ENCODE measurements at places on chromosomes 5 and 9.

- DNase-seq: no peak
Observed at GRCh38 chr5:96986450-96986849, 50.6 kb downstream of the LNPEP start.

- peak; percentile 23 for DNase-seq
Observed at GRCh38 chr5:56737002-56737621, 78.2 kb upstream of the MAP3K1 start.

DNA sequence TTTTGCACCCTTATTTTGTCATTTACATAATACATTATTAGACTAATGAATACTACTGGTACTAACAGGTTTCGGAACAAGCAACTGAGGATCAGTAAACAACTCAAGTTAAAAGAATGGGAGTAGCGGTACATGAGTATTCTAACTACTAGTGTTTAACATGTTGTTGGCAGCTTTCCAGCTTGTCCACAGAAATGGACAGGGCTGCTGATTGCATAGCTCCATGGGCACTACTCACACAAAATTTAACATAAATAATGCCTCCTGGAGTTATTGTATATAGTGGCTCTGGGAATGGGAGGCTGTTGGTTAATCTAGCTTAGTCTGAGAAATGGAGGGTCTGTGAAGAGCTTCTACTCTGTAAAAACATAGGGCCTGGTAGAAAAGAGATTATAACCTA is 6.7 kb downstream of the NCBP1 start:
- no peak for DNase-seq

GRCh38 chr9:130765137-130766020 is 69.7 kb upstream of the ABL1 start:
- no peak for DNase-seq

DNA sequence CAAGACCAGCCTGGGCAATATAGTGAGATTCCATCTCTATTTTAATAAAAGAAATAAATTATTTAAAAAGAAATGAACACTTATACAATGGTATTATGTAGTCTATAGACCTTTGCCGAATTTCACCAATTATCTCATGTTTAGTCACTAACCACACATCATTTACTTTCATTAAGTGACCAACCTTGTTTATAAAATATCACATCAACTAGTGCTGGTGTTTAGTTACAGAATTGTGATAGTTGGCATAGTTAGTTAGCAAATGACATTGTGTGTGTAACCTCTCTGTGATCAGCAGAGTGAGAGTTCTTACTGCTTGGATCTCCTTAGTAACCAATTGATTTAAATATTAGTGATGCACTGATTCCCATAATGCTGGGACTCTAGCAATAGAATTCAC is 71.8 kb downstream of the PRR16 start:
- DNase-seq: no peak

GRCh38 chr9:70902692-70903131 is 218.7 kb downstream of the TRPM3 start:
- DNase-seq: no peak

DNA sequence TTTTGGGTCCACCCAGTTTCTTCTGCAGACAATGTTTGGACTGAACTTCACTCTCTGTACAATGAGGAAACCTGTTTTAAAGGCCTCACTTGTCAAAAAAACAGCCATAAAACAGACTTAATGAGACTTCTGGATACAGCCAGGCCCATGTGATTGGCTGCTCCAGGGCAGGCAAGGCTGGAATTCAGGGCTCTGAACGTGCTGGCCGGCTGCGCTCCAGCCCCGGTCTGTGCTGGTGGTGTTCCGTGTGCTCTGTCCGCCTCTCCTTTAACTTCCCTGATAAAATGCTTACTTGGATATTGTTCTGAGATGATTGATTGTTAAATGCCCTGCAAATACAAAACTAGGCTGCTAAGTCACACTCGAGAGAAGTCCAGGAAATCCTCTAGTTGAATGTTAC is 131.2 kb upstream of the KLF4 start:
- no peak for DNase-seq

DNA sequence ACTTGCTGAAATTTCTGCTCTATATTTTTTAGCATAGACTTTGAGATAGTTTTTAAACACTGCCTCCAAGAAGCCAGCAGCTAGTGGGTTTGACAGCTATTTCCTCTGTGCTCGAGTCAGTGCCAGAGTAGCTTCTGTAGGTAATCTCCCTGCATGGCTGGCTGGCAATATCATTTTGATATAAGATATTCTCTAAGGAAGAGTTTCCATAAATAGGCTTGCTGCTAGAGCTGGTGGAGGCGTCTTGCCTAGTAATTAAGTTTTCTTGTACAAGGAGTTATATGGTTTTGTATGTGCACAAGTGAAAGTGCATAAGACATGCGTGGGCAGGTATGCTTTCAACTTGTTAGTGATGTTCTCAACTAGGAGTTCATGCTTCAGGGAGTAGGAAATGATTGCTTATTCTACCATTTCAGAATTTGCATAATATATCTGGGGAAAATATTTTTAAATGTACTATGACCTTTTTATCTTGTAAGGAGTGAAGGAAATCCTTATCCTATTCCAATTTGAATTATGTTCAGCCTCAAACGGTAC is 74.1 kb upstream of the CCL21 start:
- DNase-seq: no peak

GRCh38 chr9:130382636-130383349 is 62.0 kb upstream of the ASS1 start:
- DNase-seq: no peak

- no peak for DNase-seq
Observed at GRCh38 chr9:99635032-99635431, 186.7 kb upstream of the NR4A3 start.

GRCh38 chr9:114271556-114272510 is 51.1 kb upstream of the ORM1 start:
- DNase-seq: peak; percentile 37

GRCh38 chr9:134039386-134040175 is 14.3 kb downstream of the BRD3OS start:
- no peak for DNase-seq

DNA sequence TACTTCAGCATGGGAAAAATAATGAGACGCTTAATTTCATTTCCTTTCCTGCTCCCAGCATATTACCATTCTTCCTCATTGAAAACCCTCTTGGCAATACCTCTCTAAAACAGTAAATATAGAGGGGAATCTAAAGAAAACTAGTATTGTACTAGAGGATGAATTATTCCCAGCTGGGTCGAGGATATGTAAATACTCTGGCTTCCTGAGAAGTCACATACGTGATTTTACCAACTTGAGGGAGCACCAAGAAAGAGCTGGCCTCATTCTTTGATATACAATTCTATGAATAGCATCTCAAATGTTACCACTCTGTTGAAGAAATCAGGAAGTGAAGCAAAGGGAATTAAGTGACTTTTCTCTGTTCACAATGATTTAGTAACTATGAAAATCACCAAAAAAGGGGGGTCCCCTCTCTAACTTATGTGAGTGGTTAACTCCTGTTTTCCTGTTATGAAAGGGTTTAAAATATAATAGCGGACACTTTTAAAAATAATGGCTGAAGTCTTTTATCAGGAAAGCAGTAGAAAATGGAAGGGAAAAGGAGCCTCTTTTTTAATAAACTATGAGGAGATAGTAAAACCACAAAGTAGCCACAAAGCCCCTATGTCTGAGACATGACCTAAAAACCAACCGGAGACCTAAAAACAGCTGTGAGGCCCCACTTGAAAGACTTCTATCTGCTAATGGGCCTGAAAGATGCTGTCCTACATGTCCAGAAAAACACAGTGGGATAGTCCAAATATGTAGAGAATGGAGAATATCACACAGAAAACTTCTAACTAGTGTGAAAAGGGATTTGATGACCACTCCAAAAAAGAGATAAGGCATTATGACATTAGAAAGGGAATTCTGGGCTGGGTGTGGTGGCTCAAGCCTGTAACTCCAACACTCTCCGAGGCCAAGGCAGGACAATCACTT is 42.6 kb downstream of the LPAR1 start:
- DNase-seq: no peak

GRCh38 chr9:90219548-90220118 is 423.0 kb downstream of the DIRAS2 start:
- peak; percentile 4 for DNase-seq

GRCh38 chr9:101639311-101639710 is 44.5 kb upstream of the PPP3R2 start:
- no peak for DNase-seq

DNA sequence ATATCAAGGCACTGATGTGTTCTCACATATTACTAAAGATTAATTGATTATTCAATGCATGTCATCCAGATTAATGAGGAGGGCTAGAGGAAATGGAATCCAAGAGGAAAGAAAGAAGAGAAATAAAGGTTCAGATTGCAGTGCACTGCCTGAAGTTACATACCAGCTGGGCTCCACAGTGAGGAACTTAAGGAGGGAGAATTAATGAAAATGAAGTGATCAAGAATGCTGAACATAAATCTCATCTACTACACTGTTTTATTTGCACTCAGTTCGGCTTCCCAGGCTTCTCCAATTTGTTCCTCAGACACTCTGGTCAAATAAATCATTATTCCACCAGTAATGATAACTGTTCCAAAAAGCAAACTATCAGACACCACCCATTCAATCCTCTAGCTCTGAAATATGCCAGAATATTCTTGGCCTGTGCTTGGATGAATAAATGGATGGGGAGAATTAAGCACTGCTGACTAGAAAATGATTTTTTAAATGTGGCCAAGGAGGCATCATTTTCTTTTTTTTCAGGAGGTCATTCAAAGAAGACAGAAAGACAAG is 88.6 kb upstream of the FBN2 start:
- no peak for DNase-seq

- no peak for DNase-seq
Observed at GRCh38 chr9:126417043-126417442, 90.4 kb downstream of the MVB12B start.

DNA sequence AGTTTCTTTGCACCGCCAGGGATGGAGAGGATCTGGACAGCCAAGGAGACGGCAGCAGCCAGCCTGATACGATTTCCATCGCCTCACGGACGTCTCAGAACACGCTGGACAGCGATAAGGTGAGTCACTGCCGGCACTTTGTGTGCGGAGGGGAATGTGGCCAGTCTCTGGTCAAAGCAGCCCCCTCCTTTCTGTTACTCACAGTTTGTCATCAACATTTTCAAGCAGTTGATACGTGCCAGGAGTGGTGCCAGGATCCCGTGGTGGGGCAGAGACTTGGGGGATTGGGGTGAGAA is 175.1 kb upstream of the OTULINL start:
- no peak for DNase-seq

DNA sequence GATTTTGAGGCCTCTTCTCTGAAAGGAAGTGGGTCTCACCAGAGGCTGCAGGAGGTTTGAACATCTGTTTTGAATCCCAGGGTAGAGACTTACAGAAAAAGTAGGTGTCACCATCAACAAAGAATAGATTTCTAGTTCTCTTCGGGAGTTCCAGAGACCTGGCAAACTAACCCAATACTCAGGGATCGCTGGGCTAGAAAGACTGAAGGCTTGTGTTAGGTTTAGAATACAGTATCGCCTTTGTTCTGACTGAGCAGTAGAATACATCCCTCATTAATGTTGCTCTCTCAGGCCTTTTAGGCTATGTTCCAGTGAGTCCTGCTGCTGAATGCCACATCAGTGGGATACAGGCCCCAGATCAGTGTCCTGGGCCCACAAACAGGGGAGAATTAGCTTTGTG is 27.2 kb downstream of the RUSC2 start:
- DNase-seq: peak; percentile 17

DNA sequence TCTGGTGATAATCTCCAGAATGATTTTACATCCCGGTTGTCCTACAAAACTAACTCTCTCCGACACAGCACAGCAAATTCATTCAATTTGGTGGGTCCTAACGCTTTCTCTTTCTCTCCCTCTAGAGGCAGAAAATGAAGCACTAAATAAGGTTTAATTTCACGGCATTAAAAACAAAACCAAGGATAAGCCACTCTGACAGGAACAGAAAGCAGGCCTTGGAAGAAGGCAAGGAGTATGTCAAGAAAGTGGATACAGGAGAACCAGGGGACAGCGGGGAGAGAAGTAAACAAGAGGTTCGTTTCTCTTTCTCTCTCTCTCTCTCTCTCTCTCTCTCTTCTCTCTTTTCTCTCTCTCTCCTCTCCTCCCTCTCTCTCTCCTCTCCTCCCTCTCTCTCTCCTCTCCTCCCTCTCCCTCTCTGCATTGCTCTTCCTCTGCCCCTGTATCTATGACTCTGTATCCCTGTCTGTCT is 49.8 kb downstream of the EBF1 start:
- no peak for DNase-seq

GRCh38 chr9:112887381-112887780 is 3.3 kb downstream of the SLC46A2 start:
- DNase-seq: no peak

DNA sequence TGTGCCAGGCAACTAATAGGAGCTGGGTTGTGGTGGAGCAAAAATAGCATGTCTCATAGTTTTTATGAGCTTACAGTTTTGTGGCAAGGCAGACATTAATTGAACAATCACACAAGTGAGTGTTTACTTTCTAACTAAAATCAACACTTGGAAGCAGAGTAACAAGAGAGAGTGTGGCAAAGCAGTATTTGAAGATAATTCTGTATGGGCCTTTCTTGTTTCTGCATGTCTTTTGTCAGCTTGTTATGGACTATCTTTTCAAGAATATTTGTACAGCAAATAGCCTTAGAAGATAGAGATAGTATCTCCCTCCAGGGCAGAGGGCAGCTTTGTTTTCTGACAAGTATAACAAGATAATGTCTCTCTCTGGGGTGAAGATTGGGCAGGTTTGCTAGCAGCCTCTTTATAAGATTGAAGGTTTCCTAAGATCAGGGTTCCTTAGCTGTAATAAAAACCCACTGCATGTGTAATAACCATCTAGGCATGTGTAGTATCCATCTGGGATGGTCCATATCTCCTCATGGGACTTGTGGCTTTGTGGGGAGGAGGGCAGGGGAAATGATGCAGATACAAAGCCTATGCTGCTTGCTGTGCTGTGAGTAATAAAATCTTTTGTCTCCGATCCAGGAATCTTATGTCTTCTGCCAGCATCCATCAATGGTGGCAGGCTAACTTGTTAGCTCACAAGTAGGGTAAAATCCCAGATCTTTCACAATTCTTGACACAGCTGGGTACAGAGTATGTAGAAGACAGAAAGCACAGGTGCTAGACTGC is 479.9 kb downstream of the KDM4C start:
- DNase-seq: no peak

GRCh38 chr5:71740015-71740753 is 21.1 kb downstream of the CARTPT start:
- no peak for DNase-seq

GRCh38 chr9:117763314-117763713 is 59.1 kb downstream of the TLR4 start:
- no peak for DNase-seq

DNA sequence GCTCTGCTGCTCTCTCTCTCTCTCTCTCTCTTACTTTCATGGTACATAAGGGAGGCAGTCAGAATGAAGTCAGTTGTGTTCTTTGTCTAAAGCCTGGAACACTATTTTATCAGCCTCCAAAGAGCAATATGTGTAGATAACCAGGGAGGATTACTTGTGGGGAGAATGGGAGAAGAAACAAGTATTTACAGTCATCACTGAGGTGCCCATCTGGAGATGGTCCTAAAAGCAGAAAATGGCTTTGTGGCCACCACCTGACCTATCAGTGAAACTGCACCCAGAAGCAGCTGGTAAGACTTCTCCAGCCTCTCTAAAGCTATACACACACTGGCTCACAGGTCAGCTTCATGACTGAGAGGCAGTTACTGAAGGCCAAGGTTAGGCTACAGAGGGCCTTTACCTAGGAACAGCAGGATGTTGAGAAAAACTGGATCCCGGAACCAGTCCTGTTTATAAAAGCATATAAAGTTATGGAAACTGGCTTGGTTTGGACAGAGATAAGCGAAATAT is 75.1 kb downstream of the MRPS27 start:
- DNase-seq: no peak

- no peak for DNase-seq
Observed at GRCh38 chr9:134661299-134661698, 19.7 kb downstream of the COL5A1 start.

Measured in Jurkat, Clone E6-1 (cell line).